ENCODE measurements at places on chromosomes 11 and 22.

DNA sequence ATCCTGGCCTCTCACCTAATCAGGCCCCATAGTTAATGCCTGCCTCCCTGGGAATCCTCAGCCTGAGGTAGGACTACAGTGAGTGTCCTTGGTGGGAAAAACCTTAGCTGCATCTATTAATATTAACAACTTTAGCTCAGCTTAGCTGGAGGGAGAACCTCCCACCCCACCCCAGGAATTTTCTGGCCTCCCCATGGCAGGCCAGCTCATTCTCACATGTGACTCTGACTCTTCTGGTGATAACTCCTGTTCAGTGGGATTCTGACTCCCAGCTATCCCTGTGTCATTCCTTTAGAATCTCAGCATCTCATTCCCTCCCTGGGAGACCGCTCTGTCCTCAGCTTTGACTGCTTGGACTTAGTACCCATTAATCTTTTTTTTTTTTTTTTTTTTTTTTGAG is 14.5 kb downstream of the ART5 start:
- DNase-seq, result no peak

- no peak for DNase-seq
These were observed 122.9 kb downstream of the MAML2 start for GRCh38 chr11:96219981-96220623.

DNA sequence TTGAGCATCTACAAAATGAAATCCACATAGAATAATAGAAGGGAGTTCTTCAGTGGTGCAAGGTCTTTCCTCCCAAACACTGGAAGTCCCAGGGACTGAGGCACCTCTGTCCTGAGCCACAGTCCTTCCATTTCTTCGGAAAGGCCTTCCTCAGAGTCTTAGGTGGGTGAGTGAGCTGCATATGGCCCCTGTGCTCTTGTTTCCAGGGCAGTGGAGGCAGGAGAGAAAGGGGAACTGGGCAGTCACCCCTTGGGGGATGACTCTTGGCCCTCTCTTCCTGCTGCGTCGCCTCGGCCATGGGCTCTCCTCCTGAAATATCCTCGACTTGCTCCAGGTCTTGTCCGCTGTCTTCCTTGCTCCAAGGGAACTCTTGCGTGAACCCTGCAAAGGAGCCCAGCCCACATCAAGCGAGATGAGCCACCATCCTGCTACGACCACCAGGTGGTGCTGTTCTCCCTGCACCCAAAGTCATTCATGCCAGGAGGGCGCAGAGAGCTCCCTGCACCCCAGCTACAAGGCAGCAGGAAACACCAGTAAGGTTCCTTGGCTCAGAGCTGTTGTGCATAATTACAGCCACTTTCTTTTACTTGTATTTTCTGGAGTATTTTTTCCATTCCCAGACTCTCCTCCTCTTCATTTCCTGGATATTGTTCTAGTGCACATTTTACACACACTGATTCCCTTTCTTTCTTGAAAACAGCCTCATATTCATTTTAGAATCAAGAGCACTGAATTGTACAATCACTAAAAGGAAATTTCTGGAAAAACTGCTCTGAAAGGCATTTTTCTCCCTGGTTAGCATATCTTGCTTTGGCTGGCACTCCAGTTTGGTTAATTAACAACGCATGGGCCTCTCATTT is 397.8 kb downstream of the OPCML start:
- peak; percentile 32 for DNase-seq

DNA sequence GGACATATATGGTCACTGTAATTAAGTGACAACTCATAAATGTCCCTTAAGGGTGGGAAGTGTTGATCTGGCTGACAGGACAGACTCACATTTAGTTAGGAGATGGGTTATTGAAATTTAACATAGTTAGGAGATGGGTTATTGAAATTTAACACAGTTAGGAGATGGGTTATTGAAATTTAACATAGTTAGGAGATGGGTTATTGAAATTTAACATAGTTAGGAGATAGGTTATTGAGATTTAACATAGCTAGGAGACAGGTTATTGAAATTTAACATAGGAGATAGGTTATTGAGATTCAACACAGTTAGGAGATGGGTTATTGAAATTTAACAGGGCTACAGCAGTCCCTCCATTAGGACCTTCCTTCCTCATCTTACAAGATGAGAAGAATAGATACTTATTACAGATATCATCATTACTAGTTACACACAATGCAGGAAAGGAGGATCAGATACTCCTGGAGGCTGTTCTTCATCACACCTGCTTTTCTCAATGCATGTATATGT is 98.5 kb downstream of the MTNR1B start:
- no peak for DNase-seq

GRCh38 chr22:42270510-42271190 is at the start of gene TCF20:
Gene TCF20, minus strand, starts transcription at chr22:42270653. Its CDS starts 55,348 bp downstream, at chr22:42215305.
- peak; percentile 61 for DNase-seq

- no peak for DNase-seq
These were observed 36.3 kb downstream of the HORMAD2 start for GRCh38 chr22:30116362-30117117.

GRCh38 chr11:61429346-61429690 is 457 bp downstream of the CPSF7 start:
- peak; percentile 32 for DNase-seq

- DNase-seq, result no peak
These were observed 7.0 kb downstream of the BEST1 start for GRCh38 chr11:61957021-61957770.

GRCh38 chr11:42840176-42840829 is 471.5 kb upstream of the API5 start:
- DNase-seq, result no peak

- DNase-seq, result no peak
These were observed 906.1 kb upstream of the RAG2 start for GRCh38 chr11:37504060-37504611.

DNA sequence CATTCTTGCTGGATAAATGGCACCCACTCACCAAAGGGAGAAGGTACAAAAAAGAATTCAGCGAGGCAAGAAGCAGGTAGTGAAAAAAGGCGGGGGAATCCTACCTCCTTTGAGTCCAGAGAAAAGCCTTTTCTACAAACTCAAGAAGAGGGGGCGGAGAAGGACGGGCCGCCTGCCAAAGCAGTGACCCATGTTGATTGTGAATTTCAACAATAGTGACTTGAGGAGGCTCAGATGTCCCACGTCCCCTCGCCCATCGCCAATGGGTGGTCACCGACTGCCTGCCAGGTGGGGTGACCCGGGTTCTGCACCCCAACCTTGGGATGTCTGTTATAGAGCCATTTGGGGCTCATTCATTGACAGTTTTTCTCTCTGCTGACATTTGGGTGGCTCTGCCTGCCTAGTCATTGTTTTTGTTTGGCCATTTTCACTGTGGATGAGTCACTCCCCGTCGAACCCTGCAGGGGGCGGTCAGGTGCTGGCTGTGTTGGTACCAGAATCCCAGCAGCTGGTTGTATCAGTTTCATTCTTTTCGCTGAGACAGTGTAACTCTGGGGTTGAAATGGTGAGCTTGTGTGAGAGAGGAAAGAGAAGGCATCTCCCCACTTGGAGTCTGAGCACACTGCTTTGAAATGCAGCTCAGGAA is 163.4 kb upstream of the NCAM1 start:
- no peak for DNase-seq

GRCh38 chr11:30635401-30635989 is 49.3 kb upstream of the MPPED2 start:
- no peak for DNase-seq

GRCh38 chr22:17916226-17916889 is 108.0 kb downstream of the MICAL3 start:
- no peak for DNase-seq

DNA sequence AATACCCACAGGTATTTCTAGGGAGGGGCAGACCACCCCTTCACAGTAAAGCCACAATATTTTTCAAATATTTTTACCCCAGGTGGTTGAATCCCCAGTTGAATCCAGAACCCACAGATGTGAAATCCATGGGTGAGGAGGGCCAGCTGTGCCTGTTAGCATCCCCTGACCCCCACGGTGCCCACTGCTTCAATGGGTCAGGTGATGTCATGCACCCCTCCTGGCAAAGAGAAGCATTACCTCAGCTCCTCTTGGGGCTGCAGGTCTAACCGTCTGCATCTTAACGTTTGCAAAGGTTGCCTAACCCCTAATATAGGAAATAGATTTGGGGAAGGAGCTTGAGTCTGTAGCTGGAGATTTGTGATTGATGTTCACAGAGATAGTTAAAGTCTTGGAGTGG is 24.7 kb upstream of the IL17RA start:
- no peak for DNase-seq

GRCh38 chr11:47593934-47594855 is at the start of gene C1QTNF4:
Gene C1QTNF4, minus strand, starts transcription at chr11:47594411. Its CDS starts 3,601 bp downstream, at chr11:47590810.
- DNase-seq, result no peak

DNA sequence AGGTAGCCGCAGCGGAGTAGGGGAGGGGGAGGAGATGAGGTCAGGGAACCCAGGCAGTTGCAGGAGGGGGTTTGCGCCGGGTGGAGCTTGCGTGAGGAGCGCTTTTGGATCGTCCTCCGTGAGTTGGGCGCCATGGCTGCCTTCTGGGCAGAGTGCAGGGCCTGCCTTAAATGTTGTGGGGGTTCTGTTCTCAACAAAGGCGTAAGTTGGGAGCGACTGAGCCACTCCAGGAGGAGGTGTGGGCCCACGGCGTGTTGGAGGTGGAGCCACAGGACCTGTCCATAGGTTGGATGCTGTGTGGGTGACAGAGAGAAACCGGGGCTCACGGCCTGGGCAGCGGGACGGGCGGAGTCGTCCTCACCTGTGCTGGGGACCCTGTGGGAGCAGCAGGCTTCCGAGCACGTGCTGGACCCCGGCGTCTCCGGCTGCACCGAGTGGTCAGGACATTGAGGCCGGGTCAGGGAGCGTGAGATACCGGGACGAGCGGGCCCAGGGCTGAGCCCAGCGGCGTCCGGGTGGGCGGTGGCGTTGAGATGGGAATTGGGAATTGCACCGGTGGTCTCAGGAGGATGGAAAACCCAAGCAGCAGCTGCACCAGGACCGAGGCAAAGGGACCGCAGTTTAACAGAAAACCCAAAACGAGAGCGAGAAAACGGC is 977 bp upstream of the PGGHG start:
- no peak for DNase-seq

- no peak for DNase-seq
These were observed 17.9 kb upstream of the NUCB2 start for GRCh38 chr11:17258670-17259069.

DNA sequence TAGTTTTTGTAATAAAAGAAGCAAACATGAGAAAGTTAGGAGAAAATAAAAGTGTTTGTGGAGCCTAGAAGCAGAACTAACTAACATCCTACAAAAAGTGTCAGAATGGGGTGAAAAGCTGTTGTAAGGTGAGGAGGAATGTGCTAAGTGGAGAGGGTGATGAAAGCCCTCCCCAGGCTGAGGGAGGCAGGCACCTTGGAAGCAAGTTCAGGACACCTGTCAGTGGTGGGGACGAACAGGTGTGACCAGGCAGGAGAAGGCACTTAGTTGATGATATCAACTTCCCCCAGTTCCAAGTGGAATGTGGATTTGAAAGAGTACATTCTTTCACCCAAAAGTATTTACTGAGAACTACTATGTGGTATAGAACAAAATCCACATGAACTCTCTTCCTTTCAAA is 18.7 kb upstream of the BMAL1 start:
- no peak for DNase-seq

DNA sequence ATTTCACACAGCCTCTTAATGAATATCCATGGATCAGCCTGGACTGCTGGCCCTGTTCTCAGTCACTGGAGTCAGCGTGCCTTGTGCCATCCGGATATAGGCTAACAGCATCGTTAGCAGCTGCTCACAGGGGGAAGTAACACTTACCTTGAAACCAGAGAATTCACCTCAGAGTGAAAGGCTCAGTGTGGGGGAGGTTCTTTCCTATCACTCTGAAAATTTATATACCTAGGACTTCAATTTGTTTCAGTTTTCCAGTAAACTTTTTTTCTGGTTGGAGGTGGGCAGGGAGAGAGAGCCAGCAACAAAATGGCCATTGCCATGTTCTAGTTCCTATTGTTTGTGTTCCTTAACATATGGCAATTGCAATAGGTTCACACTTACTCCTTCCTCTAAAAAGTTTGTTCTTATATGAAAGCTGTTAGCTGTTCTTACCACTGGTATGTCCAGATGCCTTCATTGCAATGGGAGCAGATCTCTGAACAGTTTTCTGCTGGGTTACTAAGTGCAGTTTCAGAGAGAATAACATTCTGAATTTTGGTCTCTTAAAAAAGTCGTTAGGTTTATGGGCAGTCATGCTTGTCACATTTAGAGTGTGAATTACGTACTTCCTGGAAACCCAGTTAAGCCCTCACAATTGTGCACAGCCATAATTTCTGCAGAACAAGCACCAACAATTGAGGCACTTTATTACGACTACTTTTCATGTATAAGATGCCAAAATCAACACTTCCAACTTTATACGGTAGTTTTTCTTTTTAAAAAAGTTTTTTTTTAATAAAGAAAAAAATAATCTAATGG is 247.6 kb downstream of the CADM1 start:
- DNase-seq, result no peak

GRCh38 chr11:64323373-64323772 is 5.5 kb downstream of the PRDX5 start:
- no peak for DNase-seq

- no peak for DNase-seq
These were observed 34.6 kb downstream of the PTPRJ start for GRCh38 chr11:48014917-48015316.

DNA sequence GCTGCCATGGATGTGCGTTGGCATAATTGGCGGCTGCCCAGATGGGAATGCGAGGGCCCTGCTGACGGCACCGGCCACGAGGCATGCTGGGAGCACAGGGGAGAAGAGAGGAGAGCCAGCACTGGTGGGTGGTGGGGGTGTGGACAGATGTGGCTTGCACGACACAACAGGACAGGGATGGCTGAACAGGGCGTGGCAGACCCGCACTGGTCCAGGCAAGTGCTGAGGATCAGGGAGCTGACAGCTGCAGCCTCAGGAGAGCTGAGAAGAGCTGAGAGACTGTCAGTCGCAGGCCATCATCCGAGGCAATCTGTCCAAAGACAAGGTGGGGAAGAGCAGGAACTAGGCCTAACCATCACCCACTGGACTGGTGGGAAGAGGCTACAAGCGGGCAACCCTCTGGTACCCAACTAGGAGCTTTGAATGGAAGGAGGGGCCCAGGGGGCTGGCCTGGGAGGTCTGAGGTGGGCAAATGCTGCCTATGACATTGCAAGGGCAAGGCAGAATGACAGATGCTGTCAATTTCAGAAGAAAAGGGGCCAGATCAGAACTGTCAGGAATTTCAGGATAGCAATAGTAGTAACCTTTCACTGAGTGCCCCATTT is 2.4 kb downstream of the GNB1L start:
- DNase-seq, result no peak

DNA sequence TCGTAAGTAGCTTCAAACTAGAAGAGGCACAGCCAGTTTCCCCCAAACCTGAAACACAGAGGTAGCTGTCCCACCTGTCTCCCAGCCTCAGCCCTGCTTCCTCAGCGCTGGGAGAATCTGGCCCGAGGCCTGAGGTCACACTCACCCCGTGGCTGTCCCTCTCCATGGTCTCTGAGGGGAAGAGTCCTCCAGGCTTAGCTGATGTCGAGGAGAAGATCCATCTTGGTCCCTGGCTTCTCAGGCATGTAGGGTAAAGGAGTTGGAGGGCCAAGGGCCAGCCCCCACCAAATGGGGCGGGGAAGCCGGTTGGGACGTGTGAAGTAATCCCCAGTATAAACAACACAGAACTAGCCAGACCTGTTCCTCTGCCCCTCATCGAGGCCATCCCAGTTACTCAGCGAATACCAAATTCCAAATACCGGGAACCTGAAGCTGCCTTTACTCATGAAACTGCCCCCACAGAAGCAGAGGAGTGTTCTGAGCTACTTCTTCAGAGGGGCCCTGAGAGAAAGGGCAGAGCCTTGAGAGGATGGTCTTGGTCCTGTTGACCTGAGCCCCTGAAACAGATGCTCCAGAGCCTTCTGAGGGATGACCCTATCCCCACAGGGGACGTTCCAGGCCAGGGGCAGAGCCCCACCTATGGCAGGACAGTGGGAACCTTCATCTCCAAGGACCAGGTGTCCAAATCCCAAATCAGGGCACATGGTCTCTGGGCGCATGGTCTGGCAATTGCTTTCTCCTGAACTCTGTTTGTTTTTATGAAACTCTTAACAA is at the start of gene TMPRSS13:
Gene TMPRSS13, minus strand, starts transcription at position 261 of the 774 bp plus-strand sequence. Its CDS starts 95 bp downstream, at position 166.
- DNase-seq, result peak; percentile 80
